ENCODE measurements at places on chromosomes 13 and 19.

GRCh38 chr19:42846597-42846996 is 32.9 kb downstream of the PSG1 start:
- DNase-seq, result no peak

DNA sequence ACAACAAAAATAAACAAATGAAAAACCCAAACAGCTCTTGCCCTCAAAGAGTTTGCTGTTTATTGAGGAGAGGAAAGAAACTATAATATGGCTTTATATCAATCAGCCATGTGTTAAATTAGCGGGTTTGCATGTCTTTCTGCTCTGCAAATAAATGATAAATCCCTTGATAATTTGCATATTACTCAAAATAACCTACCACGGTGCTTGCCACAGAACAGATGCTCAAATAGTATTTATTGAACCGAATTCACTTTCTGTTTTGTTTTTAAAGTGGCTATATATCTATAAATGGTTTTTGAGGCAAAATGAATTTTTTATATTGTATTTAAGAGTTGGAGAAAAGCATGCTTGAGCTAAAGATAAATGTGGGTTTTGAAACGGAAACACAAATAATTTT is 428.1 kb downstream of the ITGBL1 start:
- no peak for DNase-seq

DNA sequence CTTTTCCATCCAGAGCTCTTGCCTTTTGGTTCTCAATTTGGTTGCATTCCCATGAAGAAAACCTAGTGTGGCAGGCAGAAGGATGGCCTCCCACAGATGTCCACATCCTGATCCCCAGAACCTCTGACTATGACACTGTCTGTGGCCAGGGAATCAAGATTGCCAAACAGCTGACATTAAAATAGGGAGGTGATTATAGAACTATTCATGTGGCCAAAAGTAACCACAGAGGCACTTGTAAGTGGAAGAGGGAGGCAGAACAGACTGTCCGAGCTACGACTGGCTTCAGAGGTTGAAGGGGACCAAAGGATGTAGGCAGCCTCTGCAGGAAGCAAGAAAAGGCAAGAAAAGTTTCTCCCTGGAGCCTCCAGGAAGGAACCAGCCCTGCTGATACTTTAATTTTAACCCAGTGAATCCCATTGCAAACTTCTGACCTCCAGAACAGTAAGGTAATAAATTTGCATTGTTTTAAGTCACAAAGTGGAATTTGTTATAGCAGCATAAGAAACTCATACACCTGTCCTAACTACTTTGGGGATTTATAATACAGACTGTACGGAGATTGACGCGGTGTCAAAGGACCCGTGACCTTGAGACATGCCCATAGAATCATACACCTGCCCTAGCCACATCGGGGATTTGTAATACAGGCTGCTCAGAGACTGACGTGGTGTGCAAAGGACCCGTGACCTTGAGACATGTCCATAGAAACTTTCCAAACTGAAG is 106.5 kb downstream of the ATP11A start:
- no peak for DNase-seq

DNA sequence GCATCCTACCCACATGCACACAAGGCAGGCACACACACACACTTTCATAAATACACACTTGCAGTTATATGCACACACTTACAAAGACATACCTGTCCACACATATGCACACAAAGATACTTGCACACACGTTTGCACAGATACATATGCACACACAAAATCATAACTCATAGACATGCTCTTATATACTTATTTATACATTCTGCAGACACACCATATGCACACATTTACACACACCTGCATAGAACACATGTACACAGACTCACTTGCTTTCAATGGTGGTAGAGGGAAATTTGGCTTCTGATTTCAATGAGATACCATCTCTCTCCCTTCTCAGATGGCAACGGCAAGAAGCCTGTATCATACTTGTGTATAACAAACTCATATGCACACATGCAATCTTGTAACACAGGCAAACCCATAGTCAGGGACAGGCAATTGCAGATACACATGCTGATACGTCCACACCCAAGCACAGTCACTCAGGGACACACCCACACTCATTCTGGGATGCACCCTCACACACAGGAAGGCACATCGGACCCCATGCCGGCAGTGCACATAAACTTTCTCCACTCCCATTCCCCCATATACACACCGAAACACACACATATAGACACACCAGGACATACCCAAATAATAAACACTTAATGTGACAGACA is 24.7 kb downstream of the OLFM2 start:
- no peak for DNase-seq

DNA sequence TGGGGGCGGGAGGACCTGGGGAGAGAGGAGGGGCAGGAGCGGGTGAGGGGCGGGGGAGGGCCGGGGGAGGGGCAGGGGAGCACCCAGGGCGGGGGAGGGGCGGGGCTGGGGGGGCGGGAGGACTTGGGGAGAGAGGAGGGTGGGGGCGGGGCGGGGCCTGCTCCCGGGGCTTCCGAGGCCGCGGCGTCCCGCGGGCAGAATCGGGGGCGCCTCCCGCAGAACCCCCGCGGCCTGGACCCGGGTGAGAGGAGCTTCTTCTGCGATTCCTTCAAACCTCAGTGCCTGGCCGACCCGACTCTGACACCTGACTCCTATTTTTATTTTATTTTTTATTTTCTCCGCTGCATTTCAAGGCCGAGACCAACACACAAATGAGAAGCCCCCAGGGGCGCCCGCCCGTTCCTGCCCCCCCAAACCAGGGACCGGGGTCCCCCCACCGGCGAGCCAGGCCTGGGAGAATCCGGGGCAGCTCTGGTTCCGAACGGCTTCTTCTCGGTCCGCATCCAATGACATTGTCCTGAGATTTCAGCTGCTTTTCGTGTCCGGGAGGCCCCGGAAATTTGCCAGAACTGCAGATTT is 470 bp upstream of the GRTP1 start:
- no peak for DNase-seq

- no peak for DNase-seq
Observed at GRCh38 chr13:21813110-21813509, 142.2 kb downstream of the FGF9 start.

DNA sequence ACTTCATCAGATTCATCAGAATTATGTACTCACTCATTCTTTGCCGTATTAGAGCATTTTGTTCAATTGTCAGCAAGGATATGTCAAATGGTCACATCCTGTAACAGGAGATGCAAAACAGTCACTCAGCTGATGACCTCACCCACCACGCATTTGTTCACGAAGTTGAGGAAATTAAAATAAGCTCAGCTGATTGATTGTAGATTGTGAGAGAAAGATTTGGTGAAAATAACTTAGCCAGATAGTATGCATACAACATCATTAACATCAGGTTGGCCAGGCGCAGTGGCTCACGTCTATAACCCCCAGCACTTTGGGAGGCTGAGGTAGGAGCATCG is 22.6 kb upstream of the CDC16 start:
- no peak for DNase-seq

DNA sequence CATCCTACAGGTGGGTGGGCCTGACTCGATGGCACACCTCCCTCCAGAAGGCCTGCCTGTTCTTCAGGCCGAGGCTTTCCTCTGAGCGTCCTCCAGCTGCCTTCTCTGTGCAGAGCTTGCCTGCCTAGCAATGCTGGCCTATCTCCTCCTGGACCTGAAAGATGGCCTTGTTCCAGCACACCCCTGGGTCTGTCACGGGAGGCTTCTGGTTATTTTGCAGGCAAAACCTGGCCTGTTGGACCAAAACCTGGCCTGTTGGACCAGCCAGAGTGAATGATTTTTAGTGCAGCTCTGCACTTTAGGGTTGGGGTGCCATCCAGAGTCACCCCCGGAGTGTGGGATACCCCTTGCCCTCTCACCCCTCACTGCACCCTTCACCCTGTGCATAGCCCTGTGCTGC is 128.4 kb downstream of the KATNAL1 start:
- DNase-seq, result no peak

DNA sequence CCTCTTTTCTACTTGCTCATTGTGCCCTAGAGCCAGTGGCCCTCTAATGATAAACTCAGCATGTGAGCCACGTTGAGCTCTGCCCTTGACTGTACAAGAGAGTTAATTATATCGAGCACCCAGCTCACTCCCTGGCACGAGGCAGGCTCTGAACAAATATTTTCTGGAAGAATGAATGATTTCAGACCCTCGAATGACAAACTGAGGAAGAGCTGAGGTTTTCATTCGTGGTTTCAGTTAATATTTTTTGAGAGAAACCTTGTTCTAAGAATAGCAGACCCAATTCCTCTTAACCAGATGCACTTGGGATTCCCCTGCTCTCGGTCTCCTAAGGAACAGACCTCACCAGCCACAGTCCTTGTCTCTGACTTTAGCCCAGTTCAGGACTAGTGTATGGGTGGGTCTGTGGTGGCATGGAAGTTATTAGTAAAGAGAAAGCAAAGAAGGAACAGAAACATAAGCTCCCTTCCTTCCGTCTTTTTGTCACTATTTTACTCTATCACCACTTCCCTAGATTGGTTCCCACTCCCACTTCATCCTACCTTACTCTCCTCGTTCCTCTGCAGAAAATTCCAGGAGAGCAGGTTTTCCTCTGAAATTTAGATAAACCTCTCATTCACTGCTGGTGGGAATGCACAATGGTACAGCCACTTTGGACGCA is 22.1 kb upstream of the WDFY2 start:
- no peak for DNase-seq

DNA sequence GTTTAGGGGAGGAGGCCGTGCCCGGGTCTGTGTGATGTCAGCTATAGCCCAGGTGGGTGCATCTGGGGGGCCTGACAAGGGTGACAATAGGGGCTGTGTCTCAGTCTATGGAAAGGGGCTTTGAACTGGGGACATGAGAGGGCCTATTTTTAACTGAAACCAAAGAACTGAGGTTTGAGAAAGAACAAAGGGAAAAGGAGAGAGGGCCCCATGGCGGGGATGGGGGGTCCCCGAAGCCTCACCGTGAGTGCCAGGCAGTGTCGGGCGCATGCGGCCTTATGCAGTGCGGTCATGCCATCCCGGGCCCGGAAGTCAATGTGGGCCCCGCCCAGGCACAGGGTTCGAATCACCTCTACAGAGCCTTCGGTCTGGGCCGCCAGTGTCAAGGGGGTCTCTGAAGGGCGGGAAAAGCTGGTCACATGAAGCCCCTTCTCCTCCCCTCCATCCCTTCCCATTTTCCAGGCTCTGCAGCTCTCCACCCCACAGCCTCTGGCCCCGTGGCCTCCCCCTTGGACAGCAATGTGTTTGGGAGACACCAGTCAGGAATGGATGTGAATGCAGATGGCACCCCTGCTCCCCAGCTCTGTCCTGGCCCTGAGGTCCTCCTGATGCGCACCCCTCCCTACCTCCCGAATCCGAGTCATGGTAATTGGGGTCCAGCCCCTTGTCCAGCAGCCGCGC is 5.9 kb downstream of the SHANK1 start:
- DNase-seq, result no peak

GRCh38 chr19:19677579-19677978 is 8.9 kb downstream of the ZNF101 start:
- no peak for DNase-seq

GRCh38 chr19:34485831-34486230 is 4.3 kb downstream of the WTIP start:
- DNase-seq, result no peak

DNA sequence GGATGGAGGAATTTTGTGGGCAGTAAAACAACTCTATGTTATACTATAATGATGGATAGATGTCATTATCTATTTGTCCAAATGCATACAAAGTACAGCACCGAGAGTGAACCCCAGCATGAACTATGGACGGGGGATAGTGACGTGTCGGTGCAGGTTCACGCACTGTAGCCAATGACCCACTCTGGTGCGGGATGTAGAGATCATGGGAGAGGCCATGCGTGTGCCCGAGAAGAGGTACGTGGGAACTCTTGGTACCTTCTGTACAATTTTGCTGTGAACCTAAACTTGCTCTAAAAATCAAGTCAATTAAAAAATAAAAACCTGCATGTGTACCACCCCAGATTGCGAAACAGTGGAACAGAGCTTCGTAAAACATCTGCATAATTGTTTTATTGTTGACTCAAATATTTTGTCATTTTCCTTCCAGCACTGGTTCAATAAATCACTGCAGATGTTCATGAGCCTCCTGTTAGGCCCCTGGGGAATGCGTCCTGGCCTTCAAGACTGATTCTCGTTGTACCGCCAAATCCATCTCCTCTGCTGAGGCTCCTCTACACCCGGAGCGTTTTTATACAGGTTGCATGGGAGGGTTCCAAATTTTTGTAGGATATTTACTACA is 30.9 kb downstream of the COL4A1 start:
- DNase-seq, result no peak

DNA sequence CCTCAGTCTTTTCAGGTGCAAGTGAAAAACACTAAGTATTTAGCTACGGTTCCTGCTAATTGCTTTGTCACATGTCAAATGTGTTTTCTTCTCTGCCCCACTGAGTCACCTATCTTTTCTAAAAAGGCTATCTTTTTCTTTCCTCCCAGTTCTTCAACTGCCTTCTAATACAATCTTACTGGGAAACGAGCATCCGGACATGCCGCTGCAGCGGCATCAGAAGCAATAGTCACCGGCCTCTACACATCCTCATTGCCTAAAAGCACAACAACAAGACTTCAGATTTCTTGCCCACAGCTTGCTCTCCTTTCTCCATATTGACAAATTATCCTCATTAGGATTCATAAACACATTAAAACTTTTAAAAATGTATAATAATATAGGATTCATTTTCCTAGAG is 1.2 kb downstream of the PCDH9 start:
- DNase-seq, result no peak

DNA sequence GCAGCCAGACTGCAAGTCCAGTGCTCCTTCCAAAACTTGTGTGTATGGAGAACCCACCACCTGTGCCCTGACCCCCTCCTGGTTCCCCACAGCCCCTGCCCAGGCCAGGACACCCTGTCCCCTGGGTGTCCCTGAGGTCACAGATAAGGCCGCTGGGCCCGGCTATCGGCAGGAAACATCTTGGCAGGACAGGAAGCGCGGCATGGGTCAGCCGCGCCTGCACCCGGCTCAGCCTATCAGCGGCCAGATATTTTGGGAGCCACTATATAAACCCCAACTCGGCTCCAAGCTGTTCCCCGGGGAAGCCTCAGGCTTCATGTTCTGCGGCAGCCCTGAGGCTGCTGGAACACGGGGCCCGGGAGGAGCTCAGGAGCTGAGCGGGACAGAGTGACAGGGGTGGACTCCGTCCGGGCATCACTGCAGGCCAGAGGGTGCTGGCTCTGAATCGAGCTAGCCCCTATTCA is 60.8 kb downstream of the AP1M1 start:
- no peak for DNase-seq

GRCh38 chr19:7515645-7516151 is at the start of gene ZNF358:
Gene ZNF358, plus strand, starts transcription at chr19:7516103. Its CDS starts 3,140 bp downstream, at chr19:7519243.
- DNase-seq, result peak; percentile 39

GRCh38 chr13:56424246-56424645 is 716.5 kb upstream of the PRR20A start:
- DNase-seq, result no peak

DNA sequence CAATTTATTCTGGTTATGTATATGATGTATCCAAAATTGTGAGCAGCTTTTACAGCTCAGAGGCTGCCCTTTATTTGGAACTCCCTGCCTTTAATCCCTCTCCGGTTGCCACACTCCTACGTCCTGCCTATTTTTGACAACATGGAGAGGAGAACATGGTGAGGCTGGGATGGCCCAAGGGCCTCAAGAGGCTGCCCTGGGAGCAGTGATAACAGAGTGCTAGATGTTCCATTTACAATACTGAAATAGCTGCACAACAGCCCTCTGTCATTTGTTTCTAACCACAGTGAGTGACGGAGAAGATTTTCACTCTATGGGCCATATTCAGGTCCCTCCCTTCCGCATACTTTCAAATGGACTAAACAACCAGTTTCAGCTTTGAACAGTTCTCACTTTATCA is 33.4 kb downstream of the STARD13 start:
- no peak for DNase-seq
